ENCODE measurements at places on chromosomes 16 and 17.

GRCh38 chr16:9479008-9479407 lies 387.6 kb downstream of the HAPSTR1 start:
- DNase-seq = no peak

GRCh38 chr17:58516644-58517377 lies 2.4 kb upstream of the MTMR4 start:
- no peak for DNase-seq

- no peak for DNase-seq
Measured at GRCh38 chr16:88962478-88963152, 14.4 kb downstream of the CBFA2T3 start.

GRCh38 chr17:17082878-17083277 lies 40.6 kb downstream of the MPRIP start:
- no peak for DNase-seq

DNA sequence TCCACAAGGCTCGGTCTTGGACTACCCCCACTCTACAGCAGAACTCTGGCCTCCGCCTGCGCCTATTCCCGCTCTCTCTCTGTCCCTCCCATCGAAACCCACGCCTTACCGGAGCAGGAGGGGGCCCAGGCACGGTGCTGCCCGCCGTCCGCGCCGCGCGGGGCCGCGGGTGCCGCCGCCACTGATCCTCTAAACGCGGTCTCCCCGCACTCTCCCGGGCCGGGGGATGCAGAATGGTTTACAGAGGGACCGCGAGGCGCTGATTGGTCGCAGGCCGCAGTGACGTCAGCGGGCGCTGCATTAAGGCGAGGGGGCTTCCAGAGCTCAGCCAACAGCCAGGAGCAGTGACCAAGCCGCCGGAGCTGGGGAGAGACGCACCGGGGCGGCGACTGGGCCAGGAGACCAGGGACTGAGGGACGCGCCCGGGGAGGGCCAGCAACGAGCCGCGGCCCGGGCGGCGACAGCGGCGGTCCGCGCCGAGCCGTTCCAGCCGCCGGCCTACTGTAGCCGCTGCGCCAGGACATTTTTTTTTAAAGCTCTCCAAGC lies 747 bp upstream of the LHX1 start:
- no peak for DNase-seq

DNA sequence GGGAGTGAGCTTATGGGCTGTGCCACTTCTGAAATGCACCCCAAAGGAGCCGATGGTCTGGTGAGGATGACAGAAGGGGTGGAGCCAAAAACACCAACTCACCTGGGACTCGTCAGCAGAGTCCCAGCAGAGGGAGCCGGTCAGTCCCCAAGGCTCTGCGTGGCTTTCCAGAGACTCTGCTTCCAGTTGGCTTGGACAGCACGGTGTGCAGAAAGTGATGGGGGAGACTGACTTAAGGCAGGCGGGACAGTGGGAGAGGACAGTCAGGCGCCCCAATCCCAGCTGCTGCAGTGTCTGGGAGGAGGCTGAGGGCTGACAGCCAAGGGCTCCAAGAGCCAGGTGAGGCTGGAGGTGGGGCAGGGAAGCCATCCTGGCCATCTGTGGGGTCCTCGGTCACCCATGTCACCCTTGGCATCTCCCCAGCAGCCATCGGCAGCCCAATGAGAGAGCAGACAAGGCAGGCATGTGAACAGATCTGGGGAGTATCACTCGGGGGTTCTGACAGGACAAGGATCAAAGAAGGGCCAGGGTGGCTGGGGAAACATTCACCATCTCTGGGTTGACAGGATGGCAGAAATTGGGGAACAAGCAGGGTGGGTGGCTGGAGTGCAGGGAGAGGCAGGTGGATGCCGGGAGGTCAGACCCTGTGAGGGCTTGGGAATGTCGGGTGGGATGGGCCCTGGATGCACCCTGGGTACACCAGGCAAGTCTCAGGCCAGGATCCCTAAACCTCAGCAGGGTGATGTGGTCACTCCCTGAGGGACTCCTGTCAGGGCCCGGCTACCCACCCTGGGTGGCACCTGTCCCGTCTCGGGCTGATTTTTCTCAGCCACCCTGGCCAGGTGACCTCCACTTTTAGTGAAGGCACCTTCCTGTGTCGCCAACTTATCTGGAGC lies 8.9 kb upstream of the KRTAP17-1 start:
- DNase-seq = no peak

DNA sequence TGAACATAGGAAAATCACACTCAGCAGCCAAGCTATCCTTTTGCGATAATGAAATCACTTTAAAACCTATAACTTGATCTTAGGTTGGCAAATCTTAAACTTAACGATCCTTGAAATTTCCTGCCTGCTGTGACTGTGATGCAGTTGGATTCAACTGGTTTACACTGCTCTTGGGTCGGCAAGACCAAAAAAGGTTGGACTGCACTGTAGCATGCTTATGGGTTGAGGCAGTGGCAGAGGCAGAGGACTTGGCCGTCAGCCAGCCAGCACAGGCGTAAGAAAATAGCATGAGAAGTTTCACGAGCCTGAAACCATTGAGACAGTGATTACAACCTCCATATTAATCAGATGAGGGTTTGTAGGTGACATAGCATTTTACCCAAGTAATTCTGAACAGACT lies 21.4 kb downstream of the WSB1 start:
- no peak for DNase-seq

DNA sequence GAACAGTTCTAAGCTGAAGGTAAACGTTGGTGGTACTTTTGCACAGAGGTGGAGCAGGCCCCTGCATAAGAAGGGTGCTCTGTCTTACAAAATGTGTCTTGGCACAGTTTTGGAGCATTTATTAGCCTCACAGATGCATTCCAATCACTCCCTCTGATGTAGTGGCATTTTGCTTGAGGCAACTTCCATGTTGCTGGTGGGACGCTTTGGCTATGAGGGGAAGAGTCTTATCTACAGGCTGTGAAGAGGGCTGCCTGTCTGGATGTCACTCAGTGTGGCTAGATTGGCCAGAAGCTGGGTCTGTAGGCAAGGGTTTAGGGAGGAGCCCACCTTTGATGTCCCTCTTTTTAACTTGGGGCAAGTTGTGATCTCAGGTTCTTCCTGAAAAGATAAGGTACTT lies 2.6 kb upstream of the RARA start:
- DNase-seq = no peak

- DNase-seq = no peak
Measured at GRCh38 chr17:80872501-80873306, 118.9 kb upstream of the CHMP6 start.

- DNase-seq = no peak
Measured at GRCh38 chr17:28239271-28239624, 79.8 kb upstream of the TMEM97 start.

GRCh38 chr17:38584350-38584925 lies 21.3 kb downstream of the SRCIN1 start:
- peak; percentile 60 for DNase-seq

GRCh38 chr17:7490144-7490543 lies 6.0 kb downstream of the POLR2A start:
- DNase-seq = no peak

GRCh38 chr17:34451313-34451712 lies 88.3 kb upstream of the CCL1 start:
- no peak for DNase-seq

- DNase-seq = peak; percentile 60
Measured at GRCh38 chr16:4309833-4310266, 6.0 kb upstream of the GLIS2 start.

DNA sequence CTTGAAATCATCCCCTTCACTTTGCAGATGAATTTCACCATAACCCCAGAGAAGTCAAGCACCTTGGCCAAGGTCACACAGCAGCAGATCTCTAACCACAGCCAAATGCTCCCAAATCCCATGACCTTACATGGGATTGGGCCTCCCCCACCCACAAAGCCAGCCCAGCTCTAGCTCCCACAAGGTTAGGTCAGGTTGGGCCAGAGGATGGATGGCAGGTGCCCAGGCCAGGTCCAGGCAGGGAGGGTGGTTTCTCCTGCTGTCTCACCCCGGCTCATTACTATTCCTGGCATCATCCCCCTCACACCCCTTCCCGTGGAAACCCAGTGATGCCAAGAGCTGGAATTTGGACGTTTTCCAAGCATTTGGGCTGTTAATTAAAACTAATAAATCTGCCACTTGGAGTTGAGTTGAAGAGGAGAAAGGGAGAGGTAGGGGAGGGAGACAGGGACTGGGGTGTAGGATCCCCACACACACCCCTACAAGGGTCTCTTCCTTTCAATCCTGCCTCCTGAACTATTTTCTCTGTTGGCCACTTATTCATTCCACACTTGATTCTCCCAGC lies 181.6 kb downstream of the TMEM132E start:
- no peak for DNase-seq

DNA sequence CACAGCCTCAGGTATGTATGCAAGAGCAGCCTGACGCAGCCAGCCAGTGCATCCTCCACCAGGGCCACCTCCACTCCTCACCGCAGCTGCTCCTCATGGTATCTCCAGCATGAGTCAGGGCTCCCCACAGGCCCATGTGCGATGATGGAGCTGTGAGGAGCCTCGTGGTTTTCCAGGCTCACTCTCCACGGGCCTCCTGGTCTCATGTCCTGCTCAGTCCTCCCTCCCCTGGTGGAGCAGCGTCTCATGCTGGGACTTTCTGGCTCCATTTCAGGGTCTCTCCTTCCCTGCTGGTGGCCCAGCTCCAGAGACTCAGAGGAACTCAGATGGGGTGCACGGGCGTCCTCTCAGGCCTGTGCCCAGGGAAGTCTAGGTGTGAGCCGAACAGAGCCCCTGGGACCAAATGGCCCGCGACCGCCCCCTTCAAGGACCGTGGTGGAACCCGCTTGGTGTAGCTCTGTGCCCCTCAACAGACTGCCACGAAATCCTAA lies 70.4 kb downstream of the METRNL start:
- DNase-seq = no peak

DNA sequence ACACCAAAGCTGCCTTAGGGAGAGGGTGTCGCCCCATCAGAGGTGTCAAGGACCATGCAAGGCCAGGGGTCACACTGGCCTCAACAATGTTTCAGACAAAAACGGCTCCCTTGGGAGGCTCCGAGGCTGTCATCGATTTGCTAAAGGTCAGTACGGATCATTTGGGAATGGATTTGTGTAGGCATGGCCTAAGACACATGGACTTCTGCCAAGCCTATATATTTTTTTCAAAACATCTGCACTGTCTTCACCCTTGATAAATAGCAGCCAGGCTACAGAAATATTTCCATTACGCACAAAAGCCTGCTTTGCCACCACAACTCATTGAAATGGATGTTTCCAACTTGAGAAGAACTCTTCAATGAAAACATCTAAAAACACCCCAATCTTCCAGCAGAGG lies 10.3 kb downstream of the CUEDC1 start:
- no peak for DNase-seq

- DNase-seq = peak; percentile 46
Measured at GRCh38 chr16:85555719-85556455, 57.2 kb upstream of the GSE1 start.

DNA sequence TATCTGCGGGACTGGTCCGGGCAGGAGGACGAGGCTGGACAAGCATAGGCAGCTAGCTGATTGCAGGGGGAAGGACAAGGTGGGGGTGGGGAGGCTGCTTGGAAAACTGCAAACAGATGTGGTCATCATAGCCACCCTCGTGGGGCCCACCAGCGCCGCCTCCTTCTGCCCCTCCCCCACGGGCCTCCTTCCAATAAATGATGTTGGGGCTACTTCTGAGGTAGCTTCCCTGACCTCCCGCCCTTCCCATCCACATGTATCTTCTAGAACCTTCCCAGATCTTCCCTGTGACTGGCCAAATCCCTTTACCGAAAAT lies 12.3 kb upstream of the CDC42EP4 start:
- DNase-seq = no peak

- no peak for DNase-seq
Measured at GRCh38 chr17:14454746-14455145, 153.9 kb downstream of the HS3ST3B1 start.

- no peak for DNase-seq
Measured at GRCh38 chr17:73308017-73308823, 3.6 kb downstream of the CDC42EP4 start.

Data from CD4-positive, alpha-beta T cell treated with Interferon gamma for 1 hour (primary cell).